Stomach (tissue), 19 donors: ENCODE measurements at places on chromosomes 3 and 15.

- DNase-seq: no peak
Observed at GRCh38 chr3:52321481-52321880, 5.4 kb downstream of the DNAH1 start.

- no peak for DNase-seq
Observed at GRCh38 chr3:178270838-178271237, 265.4 kb upstream of the KCNMB2 start.

- DNase-seq: no peak
Observed at GRCh38 chr15:61421938-61422337, 192.8 kb upstream of the RORA start.

GRCh38 chr3:106130384-106131198 lies 261.8 kb upstream of the CBLB start:
- DNase-seq: peak; percentile 61

GRCh38 chr15:70615435-70616310 lies 147.7 kb downstream of the UACA start:
- no peak for DNase-seq

DNA sequence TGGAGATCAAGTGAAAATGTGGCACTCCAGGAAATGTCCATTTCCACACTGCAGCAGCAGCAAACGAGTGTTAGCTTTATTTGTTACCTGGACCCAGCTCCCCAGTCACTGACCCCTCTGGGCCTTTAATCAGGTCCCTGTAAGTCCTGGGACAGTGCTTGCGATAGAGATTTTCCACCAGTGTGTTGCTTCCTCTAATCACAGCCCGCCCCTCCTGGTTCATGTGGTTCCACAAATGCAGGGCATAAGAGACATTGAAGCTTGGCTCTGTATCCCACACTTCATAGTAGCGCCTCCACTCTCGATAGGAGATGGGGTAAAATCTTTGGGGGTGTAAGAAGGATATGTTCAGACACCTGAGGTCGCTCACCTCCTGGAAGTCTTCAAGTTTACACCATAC lies 8.0 kb downstream of the A4GNT start:
- DNase-seq: no peak

DNA sequence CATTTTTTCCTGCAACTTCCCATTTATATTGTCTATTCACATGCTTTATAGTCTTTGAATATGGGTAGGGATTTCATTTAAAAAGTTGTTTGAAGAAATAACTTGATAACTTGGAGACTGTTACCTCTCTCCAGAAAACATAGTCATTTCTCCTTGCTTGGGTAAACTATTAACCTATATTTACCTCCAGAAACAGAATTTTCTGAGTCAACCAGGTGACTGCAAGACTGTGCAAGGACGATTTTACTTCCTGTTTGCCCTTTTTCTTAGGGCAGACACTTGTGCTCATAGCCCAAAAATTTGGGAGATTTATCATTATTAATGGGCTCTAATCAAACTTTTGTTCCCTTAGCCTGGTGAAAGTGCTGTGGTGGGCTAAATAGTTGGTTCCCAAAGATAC lies 14.3 kb upstream of the MOBP start:
- DNase-seq: no peak

GRCh38 chr15:62847900-62848489 lies 194.6 kb upstream of the TPM1 start:
- peak; percentile 65 for DNase-seq

DNA sequence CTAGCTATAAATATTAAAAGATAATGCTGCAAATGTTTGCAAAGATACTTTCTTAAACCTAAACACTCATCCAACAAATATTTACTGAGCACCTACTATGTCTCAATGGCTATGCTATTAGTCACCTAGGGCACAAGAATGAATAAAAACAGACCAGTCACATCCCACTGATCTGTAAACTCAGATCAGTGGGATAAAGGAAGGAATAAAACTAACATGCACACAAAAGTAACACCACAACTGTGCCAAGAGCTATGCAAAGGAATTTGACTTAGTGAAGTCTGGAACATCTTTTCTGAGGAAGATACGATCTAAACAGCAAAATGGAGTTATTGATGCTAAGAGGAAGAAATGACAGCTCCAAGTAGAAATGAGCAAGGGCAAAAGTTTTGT lies 56.6 kb downstream of the CBLB start:
- DNase-seq: no peak

- DNase-seq: no peak
Observed at GRCh38 chr15:65991721-65992483, 122.6 kb downstream of the RAB11A start.

- DNase-seq: no peak
Observed at GRCh38 chr3:33139996-33140395, 26.2 kb downstream of the CRTAP start.

- DNase-seq: no peak
Observed at GRCh38 chr15:50881121-50882048, 27.1 kb upstream of the AP4E1 start.

GRCh38 chr15:39132070-39132469 lies 448.8 kb upstream of the THBS1 start:
- DNase-seq: no peak

GRCh38 chr3:38721207-38721772 lies 71.8 kb upstream of the SCN5A start:
- no peak for DNase-seq

GRCh38 chr3:160685144-160685766 lies 8.3 kb downstream of the ARL14 start:
- no peak for DNase-seq

DNA sequence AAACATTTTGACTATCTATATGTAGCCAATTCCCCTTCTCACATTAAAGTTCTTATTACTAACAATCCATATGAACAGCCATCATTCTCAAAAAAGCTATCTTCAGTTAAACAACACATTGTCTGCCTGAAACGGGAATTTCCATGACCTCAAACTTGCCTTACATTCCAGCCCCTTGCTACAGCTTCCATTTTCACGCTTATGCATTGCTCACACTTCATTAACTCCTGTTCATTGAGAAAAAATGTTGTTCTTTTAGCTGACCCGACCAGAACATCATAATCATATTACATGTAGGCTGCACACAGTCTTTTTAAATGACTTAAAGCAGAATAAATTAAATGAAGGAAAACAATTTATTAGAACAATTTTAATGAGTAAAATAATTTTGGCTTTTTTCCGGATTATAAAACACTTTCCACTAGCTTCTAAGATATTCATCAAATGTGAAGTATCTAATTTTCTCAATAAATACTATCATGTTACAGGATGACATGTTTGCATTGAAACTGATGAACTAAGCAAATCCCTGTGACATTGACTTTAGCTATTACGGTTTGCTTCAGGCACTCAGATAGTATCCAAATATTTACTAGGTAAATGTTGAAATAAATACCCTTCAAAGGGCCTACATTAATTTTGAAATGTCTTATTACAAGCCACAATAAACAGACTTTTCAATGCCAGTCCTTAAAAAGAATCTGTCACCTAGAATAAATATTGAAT lies 49.9 kb downstream of the P3H2 start:
- DNase-seq: no peak

GRCh38 chr3:175075269-175075668 lies 216.1 kb downstream of the NAALADL2 start:
- DNase-seq: no peak

DNA sequence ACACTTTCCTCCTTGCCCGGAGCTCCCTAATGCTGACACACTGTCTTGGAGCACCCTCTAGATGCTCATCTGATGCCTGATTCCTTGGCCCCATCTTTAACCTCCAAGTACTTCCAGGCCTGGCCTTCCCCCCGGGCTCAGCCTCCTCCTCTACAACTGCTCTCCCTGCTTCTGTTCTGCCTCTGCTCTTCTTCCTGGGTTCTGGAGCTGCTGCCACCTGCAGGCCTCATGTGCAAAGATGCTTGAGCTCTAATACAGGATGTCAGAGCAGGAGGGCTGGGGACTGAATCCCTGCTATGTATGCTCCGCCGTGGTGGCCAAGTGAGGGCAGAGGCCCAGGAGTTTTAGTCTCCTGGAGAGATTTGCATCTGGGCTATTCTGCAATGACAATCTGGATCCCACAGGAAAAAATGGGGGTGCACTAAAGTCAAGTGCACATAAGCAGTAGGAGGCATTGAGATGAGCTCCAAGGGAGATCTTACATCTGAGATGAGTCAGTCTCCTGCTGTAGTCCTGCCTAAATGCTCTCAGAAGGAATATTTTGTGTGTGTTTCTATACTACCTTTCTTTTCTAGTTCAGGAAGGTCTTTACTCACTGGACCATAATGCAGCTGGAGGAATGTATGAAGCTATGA lies 296.3 kb downstream of the UACA start:
- peak; percentile 69 for DNase-seq

DNA sequence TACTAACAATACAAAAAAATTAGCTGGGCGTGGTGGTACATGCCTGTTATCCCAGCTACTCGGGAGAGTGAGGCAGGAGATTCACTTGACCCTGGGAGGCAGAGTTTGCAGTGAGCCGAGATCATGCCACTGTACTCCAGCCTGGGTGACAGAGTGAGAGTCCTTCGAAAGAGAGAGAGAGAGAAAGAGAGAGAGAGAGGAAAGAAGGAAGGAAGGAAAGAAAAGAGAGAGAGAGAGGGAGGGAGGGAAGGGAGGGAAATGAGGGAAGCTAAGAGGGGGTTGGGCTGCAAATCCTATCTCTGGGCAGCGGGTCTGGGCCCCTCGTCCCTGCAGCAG lies 59.9 kb upstream of the TFRC start:
- DNase-seq: no peak

- no peak for DNase-seq
Observed at GRCh38 chr15:80581976-80582375, 113.1 kb upstream of the ABHD17C start.

DNA sequence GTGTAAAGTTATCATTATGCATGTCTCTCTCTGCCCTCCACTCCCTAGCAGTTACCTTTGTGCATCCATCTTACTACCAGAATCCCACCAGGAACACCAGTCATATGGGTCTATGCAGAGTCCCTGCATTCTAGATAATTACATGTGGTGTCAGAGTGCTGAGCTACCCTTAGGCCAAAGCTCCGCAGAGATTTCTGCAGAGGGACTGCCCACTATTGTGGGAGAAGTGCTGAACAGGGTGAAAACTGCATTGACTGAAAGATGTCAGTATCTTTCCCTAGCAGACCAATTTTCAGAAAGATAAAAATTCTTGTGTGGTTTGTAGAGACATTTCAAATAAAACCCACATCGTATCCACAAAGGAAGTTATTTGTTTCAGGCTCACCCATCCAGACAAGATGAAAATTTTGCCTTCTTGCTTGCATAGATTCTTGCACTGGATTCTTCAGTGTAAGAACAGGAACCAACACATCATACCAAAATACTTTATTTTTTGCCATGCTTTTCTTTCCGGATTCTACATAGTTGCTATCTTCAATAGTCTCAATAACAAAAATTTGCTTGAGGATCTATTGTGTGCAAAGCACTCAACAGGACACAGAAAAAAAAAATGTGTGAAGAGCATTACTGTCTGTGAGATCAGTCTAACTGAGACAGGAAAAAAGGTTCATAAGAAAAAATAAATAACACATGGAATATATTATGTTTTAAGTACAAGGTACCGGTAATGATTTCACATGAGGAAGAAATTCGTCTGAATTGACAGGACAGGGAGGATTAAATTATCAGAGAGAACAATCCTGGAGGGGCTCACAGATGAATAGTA lies 32.0 kb upstream of the CCDC80 start:
- DNase-seq: no peak

GRCh38 chr15:66848116-66848515 lies 146.1 kb downstream of the SMAD6 start:
- DNase-seq: no peak

GRCh38 chr3:18740631-18741583 lies 315.8 kb upstream of the SATB1 start:
- peak; percentile 54 for DNase-seq

DNA sequence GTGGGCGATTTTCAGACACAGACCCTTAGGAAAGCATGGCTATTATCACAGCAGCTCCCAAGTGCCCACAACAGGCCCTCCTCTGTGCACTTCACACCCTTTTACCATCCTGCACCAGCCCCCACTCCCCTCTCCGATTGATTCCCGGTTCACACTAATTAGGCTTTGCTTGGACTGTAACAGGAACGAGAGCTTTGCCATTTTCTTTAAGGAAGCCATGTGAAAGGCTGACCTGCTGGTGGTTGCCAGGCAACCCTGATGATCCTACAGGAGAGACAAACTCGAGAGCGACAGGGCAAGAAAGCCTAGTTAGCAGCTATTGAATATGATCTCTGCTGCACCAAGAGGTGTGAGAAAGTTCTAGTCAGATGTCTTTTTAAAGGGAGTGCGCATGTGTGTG lies 28.2 kb upstream of the DET1 start:
- DNase-seq: no peak

DNA sequence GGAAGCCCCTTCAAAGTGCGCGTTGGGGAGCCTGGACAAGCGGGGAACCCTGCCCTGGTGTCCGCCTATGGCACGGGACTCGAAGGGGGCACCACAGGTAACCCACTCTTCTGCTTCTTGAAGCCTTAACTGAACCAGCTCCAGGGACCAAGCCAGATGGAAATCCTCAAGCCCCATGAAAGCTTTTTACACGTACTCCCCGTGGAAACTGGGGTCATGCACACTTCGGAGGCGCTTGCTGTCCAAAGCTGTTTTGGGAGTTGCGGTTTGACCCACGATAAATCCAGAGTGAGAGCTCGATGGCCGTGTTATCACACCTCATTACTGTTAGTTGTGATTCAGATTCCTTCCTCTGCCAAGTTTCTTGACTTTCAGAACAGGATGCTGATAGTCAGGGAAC lies 47.5 kb downstream of the DNASE1L3 start:
- DNase-seq: no peak

DNA sequence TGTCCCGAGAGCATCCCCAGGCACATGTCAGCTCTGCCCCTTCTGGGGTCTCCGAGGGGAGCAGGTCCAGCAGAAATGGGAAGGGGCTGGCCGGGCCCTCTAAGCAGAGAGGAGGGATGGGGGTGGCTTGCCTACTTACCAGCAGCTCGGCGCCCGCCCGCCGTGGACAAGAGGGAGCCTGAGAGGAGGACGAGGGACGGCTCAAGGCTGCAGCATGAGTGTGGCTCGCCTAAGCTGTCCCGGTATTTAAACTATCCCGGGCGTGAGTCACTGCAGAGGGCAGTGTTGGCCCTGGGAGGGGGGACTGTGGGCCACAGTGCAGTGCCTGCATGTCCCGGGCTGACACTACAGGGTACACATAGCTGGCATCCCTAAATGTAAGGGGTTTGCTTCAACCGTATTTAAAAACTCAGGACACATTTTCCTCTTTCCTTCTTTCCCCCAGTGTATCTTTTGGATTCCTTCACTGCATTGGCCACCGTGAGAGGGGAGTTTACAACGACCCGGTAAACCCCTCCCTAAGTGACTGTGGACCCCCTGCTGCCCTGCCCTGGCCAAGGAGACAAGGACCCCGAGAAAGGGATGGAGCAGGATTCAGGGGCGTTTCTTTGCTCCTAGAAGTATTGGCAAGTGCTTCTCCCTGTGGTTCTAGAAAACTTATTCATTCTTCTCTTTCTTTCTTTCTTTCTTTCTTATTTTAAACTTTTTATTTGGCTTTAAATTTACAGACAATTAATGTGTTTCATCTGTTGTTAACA lies at the start of gene LRRC15:
TSS of gene LRRC15 (minus strand) at position 222 of the 758 bp plus-strand sequence. CDS start 8,700 bp downstream, outside the sequence.
- peak; percentile 48 for DNase-seq

GRCh38 chr3:68060191-68060590 lies 405.8 kb upstream of the SUCLG2 start:
- DNase-seq: no peak

GRCh38 chr3:110327870-110328269 lies 743.7 kb upstream of the NECTIN3 start:
- DNase-seq: no peak
